Neural crest cell (in vitro differentiated cells): ENCODE measurements at places on chromosomes 11 and 22. TPM values are rescaled to one million over a fixed set of nuclear protein-coding genes. Genes with fewer than 3 reads are reported as not detected.

DNA sequence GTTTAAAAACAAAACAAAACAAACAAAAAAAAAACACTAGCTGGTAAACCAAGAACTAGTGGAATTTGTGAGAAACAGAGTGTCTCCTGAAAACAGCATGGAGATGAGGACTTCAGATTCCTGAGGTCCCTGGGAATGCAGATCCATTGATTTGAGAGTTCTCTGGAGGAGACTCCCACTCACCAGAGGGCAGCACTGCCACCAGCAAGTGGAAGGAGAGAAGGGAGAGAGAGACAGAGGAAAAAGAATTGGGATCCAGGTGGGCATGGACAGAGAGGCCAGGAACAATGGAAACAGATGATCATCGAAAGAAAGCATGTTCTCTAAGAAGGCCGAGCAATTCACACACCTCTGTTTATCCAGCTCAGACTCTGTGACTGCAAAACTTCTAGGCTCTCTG lies 31.8 kb downstream of the ETS1 start:
- no peak overlapping the region for H3K4me3 ChIP-seq
- DNase-seq: no peak
- H3K36me3 ChIP-seq: no peaks in the 10 kb centered on the region
- no peak overlapping the region for H3K27ac ChIP-seq
- peaks cover 38% of the 10 kb centered on the region for H3K4me1 ChIP-seq

DNA sequence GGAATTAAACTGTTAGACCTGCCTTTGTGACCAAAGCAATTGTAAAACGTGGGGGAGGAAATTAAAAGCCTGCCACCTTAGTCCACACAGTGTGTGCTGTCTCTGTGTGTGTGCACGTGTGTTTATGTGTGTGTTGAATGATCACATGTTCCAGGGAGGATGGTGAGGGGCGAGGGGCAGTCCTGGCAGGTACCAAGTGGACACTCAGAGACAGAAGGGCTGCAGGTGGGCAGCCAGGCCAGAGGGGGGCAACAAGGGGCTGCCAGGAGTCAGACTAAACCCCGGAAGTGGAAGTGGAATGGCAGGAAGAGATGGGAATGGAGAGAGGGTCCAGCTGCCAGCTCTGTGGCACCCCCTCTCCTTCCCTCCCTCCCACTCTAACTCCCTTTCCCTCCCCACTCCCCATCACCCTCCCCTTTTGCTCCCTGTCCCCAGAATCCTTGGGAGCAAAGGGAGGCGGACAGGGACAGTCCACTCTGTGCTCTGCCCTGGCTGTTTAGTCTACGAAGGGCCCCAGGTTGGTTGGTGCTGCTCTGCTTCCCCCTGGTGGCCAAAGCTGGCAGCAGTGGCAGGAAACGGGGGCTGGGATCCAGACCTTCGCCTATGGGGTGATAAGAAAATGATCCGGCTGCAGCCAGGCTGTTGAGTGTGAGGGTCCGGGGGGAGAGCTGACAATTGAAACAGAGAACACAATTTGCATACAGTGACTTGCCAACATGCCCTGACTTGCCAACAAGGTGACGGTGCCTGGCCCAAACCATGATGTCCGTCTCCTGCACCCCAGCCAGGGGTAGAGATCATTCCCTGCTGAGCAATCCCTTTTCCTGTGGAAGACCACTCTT lies 24.4 kb downstream of the P2RY2 start:
- peak; percentile 90 for DNase-seq
- no peaks in the 10 kb centered on the region for H3K27me3 ChIP-seq
- H3K4me3 ChIP-seq: peak overlapping the region; percentile 68
- peaks cover 28% of the 10 kb centered on the region for H3K4me1 ChIP-seq

Gene CWC15
- 80.2 and 88.0 TPM in 2 replicates for total RNA-seq

- DNase-seq: peak; percentile 84
- no peaks in the 10 kb centered on the region for H3K4me1 ChIP-seq
- H3K27ac ChIP-seq: no peak overlapping the region
- no peaks in the 10 kb centered on the region for H3K36me3 ChIP-seq
- H3K27me3 ChIP-seq: peaks cover 14% of the 10 kb centered on the region
Observed at GRCh38 chr22:50544078-50544745, 1.5 kb upstream of the KLHDC7B start.

Gene PLEKHA7
- total RNA-seq: 15.6 and 18.2 TPM in 2 replicates

GRCh38 chr11:73143126-73143838 lies 1.2 kb upstream of the FCHSD2 start:
- peaks cover 2% of the 10 kb centered on the region for H3K27me3 ChIP-seq
- peak overlapping the region; percentile 95 for H3K27ac ChIP-seq
- no peaks in the 10 kb centered on the region for H3K36me3 ChIP-seq
- H3K4me1 ChIP-seq: peaks cover 32% of the 10 kb centered on the region
- H3K4me3 ChIP-seq: peak overlapping the region; percentile 91

GRCh38 chr22:26391623-26392022 lies 37.4 kb upstream of the ASPHD2 start:
- H3K4me3 ChIP-seq: no peak overlapping the region
- no peak overlapping the region for H3K27ac ChIP-seq
- no peaks in the 10 kb centered on the region for H3K27me3 ChIP-seq
- H3K4me1 ChIP-seq: peaks cover 25% of the 10 kb centered on the region

DNA sequence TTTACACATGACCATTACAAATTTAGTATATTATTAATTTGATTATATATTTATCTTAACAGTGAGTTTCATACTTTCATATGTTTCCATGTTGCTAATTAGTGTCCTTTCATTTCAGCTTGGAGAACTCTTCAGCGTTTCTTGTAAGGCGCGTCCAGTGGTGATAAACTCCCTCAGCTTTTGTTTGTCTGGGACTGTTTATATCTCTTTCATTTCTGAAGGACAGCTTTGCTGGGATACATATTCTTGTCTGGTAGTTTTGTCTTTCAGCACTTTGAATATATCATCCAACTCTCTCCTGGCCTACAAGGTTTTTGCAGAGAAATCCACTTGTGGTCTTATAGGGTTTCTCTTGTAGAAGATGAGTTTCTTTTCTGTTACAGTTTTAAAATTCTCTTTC lies 12.4 kb downstream of the BIRC2 start:
- H3K4me3 ChIP-seq: no peak overlapping the region
- no peaks in the 10 kb centered on the region for H3K27me3 ChIP-seq
- H3K4me1 ChIP-seq: no peaks in the 10 kb centered on the region
- no peak for DNase-seq
- no peak overlapping the region for H3K27ac ChIP-seq

Gene OR2D2
- total RNA-seq: 0.27 and 0.44 TPM in 2 replicates

- H3K4me3 ChIP-seq: peak overlapping the region; percentile 39
- no peak overlapping the region for H3K27ac ChIP-seq
- no peaks in the 10 kb centered on the region for H3K27me3 ChIP-seq
Observed at GRCh38 chr11:46850829-46851380, 4.8 kb upstream of the CKAP5 start.

Gene TSPAN32
- not detected in 2 replicates for total RNA-seq

GRCh38 chr11:77029829-77030228 lies 4.4 kb upstream of the B3GNT6 start:
- DNase-seq: no peak
- H3K27ac ChIP-seq: no peak overlapping the region
- H3K36me3 ChIP-seq: no peaks in the 10 kb centered on the region
- no peak overlapping the region for H3K4me3 ChIP-seq
- H3K27me3 ChIP-seq: peaks cover 17% of the 10 kb centered on the region

GRCh38 chr11:70612459-70613141 lies 214.3 kb downstream of the CTTN start:
- H3K4me3 ChIP-seq: no peak overlapping the region
- H3K27me3 ChIP-seq: peaks cover 11% of the 10 kb centered on the region
- no peak overlapping the region for H3K27ac ChIP-seq
- H3K4me1 ChIP-seq: peaks cover 52% of the 10 kb centered on the region
- no peaks in the 10 kb centered on the region for H3K36me3 ChIP-seq

- no peaks in the 10 kb centered on the region for H3K4me1 ChIP-seq
- peaks cover 15% of the 10 kb centered on the region for H3K27me3 ChIP-seq
- H3K36me3 ChIP-seq: no peaks in the 10 kb centered on the region
Observed at GRCh38 chr11:128669506-128670270, 24.2 kb upstream of the FLI1 start.

- H3K27me3 ChIP-seq: no peaks in the 10 kb centered on the region
- DNase-seq: no peak
- H3K4me1 ChIP-seq: peaks cover 8% of the 10 kb centered on the region
- no peak within 1 kb of the TSS for H3K4me3 ChIP-seq
- H3K27ac ChIP-seq: no peak within 1 kb of the TSS
- no peaks in the 10 kb centered on the region for H3K36me3 ChIP-seq
Observed at GRCh38 chr11:5226732-5227310, at the start of gene HBB. TSS of gene HBB (minus strand) at chr11:5227071. CDS start at chr11:5227021, 50 bp downstream.

- H3K4me3 ChIP-seq: no peak overlapping the region
- H3K4me1 ChIP-seq: peaks cover 11% of the 10 kb centered on the region
- DNase-seq: no peak
- H3K27ac ChIP-seq: no peak overlapping the region
- no peaks in the 10 kb centered on the region for H3K36me3 ChIP-seq
Observed at GRCh38 chr11:8031248-8032115, 44.3 kb downstream of the EIF3F start.

- H3K27me3 ChIP-seq: peaks cover 41% of the 10 kb centered on the region
- no peak overlapping the region for H3K27ac ChIP-seq
- peaks cover 31% of the 10 kb centered on the region for H3K4me1 ChIP-seq
- no peak overlapping the region for H3K4me3 ChIP-seq
Observed at GRCh38 chr11:45092901-45093760, 53.3 kb upstream of the PRDM11 start.

DNA sequence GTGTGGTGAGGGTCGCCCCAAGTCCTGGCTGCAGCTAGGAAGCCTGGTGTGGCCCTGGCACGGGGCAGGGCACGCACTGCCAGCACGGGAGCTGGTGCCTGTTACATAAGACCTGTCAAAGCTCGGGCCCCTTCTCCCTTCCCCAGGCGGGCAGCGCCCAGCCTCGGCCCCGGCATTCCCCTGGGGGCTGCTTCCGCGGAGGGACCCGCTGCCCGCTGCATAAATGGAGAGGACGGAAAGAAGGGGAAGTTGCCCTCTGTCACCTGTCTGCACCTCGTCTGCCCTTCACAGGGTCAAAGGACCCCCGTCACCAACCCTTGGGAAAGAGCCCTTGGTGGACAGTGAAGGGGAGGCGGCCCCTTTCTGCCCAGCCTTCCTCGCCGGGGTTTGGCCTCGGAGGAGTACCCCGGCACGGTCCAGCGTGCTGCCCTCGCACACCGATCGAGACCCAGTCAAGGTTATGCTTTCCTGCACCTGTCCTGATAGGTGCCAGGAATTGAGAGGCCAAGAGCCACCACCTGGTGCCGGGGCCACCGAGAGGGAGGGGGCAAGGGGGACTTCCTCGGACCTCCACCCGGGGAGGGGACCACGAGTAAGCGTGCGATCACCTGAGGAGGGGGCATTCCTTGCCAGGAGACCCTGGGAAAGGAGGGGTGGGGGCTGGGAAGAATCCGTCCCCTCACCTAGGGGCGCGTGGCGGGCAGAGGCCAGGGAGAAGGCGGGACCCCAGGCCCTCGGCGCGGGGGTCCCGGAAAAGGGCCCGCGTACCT lies 16.8 kb upstream of the MFRP start:
- H3K27me3 ChIP-seq: peaks cover 46% of the 10 kb centered on the region
- DNase-seq: no peak
- no peaks in the 10 kb centered on the region for H3K36me3 ChIP-seq
- peaks cover 27% of the 10 kb centered on the region for H3K4me1 ChIP-seq
- H3K27ac ChIP-seq: no peak overlapping the region
- H3K4me3 ChIP-seq: peak overlapping the region; percentile 63

- H3K4me1 ChIP-seq: peaks cover 13% of the 10 kb centered on the region
- DNase-seq: no peak
- H3K27ac ChIP-seq: no peak overlapping the region
Observed at GRCh38 chr11:34630544-34630943, 9.7 kb downstream of the EHF start.

DNA sequence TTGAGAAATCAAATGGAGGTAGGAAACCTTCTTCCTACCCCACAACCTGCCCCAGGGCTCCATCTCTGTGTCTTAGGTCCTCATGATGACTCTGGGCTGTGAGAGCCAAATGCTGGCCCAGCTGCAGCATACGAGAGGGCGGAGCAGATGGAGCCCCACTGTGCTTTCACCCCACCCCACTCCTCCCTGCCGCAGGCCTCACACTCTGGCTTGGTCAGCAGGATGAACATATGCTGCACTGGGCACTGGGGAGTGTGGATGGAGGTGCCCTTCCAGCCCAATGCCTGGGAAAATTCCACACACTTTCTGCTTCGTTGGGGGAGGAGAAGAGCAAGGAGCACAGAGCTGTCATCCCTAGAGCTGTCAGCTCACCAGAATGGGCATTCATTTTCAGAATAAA lies 271.6 kb upstream of the CADM1 start:
- H3K27ac ChIP-seq: peak overlapping the region; percentile 10
- H3K4me3 ChIP-seq: no peak overlapping the region
- DNase-seq: no peak
- peaks cover 7% of the 10 kb centered on the region for H3K4me1 ChIP-seq
- H3K27me3 ChIP-seq: no peaks in the 10 kb centered on the region

Gene MAPK8IP2
- 30.4 and 31.8 TPM in 2 replicates for total RNA-seq

DNA sequence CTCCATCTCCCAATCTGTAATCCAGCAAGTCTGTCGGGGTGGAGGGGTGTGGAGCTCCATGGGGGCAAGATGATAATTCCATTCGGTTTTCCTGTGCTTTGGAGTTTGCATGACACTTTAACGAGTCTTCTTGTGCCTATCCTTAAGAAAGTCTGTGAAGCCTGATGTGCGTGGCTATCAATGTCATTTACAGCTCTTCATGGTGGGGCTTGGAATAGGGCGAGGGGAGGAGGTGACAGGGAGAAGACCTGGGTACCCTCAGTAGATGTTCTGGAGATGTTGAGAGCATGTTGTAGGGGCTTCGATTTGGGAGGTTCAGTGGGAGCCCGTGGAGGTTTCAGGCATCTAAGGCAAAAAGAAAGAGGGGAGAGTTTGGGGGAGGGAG lies 579 bp upstream of the PHLDB1 start:
- peak overlapping the region; percentile 87 for H3K4me3 ChIP-seq
- peaks cover 39% of the 10 kb centered on the region for H3K27me3 ChIP-seq
- H3K4me1 ChIP-seq: peaks cover 52% of the 10 kb centered on the region

Gene C11orf86
- not detected in 2 replicates for total RNA-seq

DNA sequence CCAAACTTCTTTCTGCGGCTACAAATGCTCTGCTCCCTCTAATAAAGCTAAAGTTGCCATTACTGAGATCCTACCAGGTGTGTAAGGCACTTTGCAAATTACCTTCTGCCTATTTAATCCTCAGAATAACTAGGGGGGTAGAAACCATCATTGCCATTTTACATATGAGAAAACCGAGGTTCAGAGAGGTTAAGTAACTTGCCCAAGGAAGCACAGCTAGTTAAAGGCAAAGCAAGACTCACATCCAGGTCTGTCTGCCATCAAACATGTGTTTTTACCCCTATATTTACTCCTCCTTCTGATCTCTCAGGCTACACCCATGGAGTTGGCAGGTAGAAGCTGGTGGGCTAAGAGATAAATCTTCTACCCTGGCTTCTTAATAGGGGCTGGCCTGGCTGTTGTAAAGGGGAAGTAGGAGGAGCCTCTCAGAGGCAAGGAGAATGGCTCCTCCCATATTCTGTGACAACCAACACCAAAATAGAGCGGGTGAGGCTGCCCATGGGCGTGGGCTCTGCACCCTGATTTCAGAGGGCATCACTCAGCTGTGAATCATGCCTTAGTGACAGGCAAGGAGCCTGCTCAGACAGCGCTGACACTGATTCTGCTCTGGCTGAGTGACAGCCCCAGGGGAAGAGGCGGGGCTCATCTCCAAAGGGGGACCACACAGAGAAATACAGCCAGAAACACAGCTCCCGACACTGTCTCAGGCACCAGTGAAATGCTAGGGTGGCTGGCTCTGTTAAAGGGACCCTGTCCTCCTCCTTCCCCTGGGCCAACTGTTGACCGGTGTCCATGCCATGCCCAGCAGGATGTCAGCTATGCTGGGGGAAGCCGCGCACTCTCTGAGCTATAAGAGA lies 106.8 kb downstream of the ABTB2 start:
- peaks cover 22% of the 10 kb centered on the region for H3K4me1 ChIP-seq
- H3K27me3 ChIP-seq: peaks cover 7% of the 10 kb centered on the region

- no peaks in the 10 kb centered on the region for H3K27me3 ChIP-seq
- DNase-seq: no peak
- peaks cover 2% of the 10 kb centered on the region for H3K36me3 ChIP-seq
- H3K4me3 ChIP-seq: no peak overlapping the region
- no peak overlapping the region for H3K27ac ChIP-seq
- no peaks in the 10 kb centered on the region for H3K4me1 ChIP-seq
Observed at GRCh38 chr11:11167806-11168205, 185.2 kb downstream of the CSNK2A3 start.
